Ascending aorta (tissue), 2 donors: ENCODE measurements at places on chromosomes 6 and 20. TPM values are rescaled to one million over a fixed set of nuclear protein-coding genes. Genes with fewer than 3 reads are reported as not detected.

DNA sequence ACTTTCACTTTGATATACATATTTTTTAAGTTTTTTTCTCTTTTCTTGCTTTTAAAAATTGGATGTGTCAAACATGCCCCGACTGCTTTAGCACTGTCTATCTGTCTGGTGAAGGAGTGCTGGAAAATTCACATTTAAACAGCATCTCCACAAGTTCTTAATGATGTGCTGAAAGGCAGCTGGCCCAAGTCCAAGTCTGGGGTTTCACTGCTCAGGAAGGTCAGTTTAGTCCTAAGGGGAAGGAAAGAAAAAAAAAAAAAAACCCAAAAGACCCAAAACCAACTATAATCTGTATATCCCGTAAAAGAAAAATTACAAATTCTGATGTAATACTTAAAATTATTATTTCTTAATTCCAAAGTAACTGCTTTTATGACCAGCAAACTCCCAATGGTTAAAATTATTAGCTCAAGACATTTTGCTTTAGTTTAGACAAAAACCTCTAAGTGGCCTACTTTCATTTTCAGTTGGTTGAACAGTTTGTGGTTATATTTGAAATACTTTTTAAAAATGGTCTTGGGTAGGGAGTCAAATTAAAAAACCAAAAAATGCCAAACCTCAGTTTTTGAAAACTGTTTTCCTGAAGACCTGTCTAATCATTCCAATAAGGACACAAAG lies 79.5 kb upstream of the PREP start:
- no peak overlapping the region for H3K4me3 ChIP-seq
- no peaks in the 10 kb centered on the region for H3K36me3 ChIP-seq
- no peak for DNase-seq
- no peaks in the 10 kb centered on the region for H3K27me3 ChIP-seq

- H3K27ac ChIP-seq: no peak overlapping the region
- no peaks in the 10 kb centered on the region for H3K4me1 ChIP-seq
- no peak overlapping the region for H3K4me3 ChIP-seq
- H3K36me3 ChIP-seq: peaks cover 6% of the 10 kb centered on the region
- no peaks in the 10 kb centered on the region for H3K27me3 ChIP-seq
Observed at GRCh38 chr6:36135053-36135731, 4.9 kb downstream of the MAPK13 start.

Gene MROH8
- total RNA-seq: not detected

Gene GJA10
- total RNA-seq: not detected

- no peak overlapping the region for H3K4me3 ChIP-seq
- no peaks in the 10 kb centered on the region for H3K36me3 ChIP-seq
- no peak for DNase-seq
Observed at GRCh38 chr20:1816384-1817381, 78.5 kb upstream of the SIRPA start.

Gene TGM2
- total RNA-seq: 529 TPM

Gene SPTLC3
- total RNA-seq: 4.6 TPM

DNA sequence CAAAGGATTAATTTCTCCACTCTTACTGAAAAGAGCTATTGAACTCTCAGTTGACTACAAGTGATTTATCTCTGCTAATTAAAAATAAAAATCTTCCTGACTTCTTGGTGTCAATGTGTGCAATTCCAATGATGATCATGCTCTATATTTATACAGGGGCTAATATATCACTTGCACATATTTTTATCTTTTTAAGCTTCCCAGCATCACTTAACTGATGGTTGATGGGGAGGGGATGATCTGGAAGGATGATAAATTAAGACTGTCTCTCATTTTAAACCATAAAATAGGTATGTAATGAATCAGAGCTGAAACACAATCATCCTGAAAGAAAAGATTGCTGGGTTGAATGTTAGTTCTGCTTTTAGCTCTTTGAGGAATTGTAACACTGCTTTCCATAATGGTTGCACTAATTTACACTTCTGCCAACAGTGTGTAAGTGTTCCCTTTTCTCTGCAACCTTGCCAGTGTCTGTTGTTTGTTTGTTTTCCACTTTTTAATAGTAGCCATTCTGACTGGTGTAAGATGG lies 169.6 kb upstream of the ECI2 start:
- no peaks in the 10 kb centered on the region for H3K36me3 ChIP-seq
- H3K4me3 ChIP-seq: no peak overlapping the region
- H3K27ac ChIP-seq: no peak overlapping the region
- no peak for DNase-seq
- no peaks in the 10 kb centered on the region for H3K4me1 ChIP-seq
- no peaks in the 10 kb centered on the region for H3K27me3 ChIP-seq

DNA sequence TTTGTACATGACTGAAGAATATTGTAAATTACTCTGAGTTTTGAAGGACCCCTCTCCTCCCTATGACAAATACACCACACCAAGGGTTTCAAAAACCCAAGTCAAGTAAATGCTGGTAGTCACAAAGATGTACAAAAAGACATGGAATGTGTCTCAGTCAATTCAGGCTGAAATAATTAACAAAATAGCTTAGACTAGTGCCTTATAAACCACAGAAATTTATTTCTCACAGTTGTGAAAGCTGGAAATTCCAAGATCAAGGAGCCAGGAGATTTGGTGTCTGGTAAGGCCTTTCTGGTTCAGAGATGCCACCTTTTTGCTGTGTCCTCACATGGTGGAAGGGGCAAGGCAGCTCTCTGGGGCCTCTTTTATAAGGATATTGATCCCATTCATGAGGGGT lies 202.3 kb upstream of the RIN2 start:
- DNase-seq: no peak
- no peaks in the 10 kb centered on the region for H3K4me1 ChIP-seq
- no peak overlapping the region for H3K4me3 ChIP-seq
- H3K27ac ChIP-seq: no peak overlapping the region
- H3K27me3 ChIP-seq: no peaks in the 10 kb centered on the region
- no peaks in the 10 kb centered on the region for H3K36me3 ChIP-seq

- no peaks in the 10 kb centered on the region for H3K36me3 ChIP-seq
- H3K27me3 ChIP-seq: no peaks in the 10 kb centered on the region
- H3K27ac ChIP-seq: no peak overlapping the region
- no peak overlapping the region for H3K4me3 ChIP-seq
Observed at GRCh38 chr20:6665621-6666355, 101.7 kb upstream of the BMP2 start.

DNA sequence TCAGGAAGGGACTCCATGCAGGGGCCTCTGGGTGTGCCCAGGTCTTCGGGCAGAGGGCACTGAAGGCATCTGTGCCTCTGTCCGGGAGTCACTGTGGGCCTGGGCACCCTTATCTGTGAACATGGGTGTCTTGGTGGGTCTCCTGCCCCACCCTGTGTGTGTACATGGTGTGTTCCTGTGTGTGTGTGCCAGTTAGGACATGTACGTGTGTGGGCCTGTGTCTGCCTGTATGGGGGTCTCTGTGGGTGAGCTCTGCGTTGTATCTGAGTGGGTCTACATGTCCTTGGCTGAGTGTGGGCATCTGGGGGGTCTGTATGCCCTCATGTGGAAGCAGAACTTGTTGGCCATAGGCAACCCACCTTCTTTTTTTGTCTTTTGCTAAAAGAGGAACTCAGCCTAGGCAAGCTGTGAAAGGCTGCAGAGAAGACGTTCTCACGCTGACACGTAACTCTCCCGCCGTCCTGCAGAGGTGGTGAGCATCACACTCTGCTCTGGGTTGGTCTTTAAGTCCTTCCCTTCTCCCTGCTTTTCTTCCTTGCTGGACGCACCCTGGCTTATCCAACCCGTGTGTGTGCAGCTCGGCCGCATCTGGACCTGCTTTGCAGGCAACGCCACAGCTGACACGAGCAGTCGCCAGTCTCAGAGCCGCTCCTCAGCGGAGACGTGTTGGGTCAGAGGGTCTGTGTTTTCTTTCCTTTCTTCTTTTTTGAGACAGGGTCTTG lies 532 bp upstream of the NPBWR2 start:
- no peaks in the 10 kb centered on the region for H3K27me3 ChIP-seq
- no peak overlapping the region for H3K27ac ChIP-seq
- no peaks in the 10 kb centered on the region for H3K36me3 ChIP-seq
- no peak overlapping the region for H3K4me3 ChIP-seq

Gene CASS4
- total RNA-seq: 11.2 TPM

- no peak overlapping the region for H3K4me3 ChIP-seq
- DNase-seq: no peak
- H3K27me3 ChIP-seq: no peaks in the 10 kb centered on the region
Observed at GRCh38 chr6:14948586-14949245, 297.2 kb upstream of the JARID2 start.

- no peaks in the 10 kb centered on the region for H3K27me3 ChIP-seq
- peak overlapping the region; percentile 39 for H3K27ac ChIP-seq
- no peaks in the 10 kb centered on the region for H3K36me3 ChIP-seq
- peak overlapping the region; percentile 99 for H3K4me3 ChIP-seq
- DNase-seq: no peak
Observed at GRCh38 chr20:41617059-41617901, 897 bp downstream of the CHD6 start.

- H3K27me3 ChIP-seq: no peaks in the 10 kb centered on the region
- no peak for DNase-seq
- H3K4me3 ChIP-seq: no peak overlapping the region
- H3K27ac ChIP-seq: no peak overlapping the region
- no peaks in the 10 kb centered on the region for H3K36me3 ChIP-seq
Observed at GRCh38 chr6:136947037-136947436, 24.9 kb downstream of the SLC35D3 start.

GRCh38 chr6:134878136-134878535 lies 71.8 kb downstream of the ALDH8A1 start:
- H3K27ac ChIP-seq: no peak overlapping the region
- H3K4me1 ChIP-seq: no peaks in the 10 kb centered on the region
- no peaks in the 10 kb centered on the region for H3K36me3 ChIP-seq
- no peaks in the 10 kb centered on the region for H3K27me3 ChIP-seq
- no peak for DNase-seq

Gene AURKA
- total RNA-seq: not detected

Gene SIRPA
- total RNA-seq: 72.8 TPM

Gene CSE1L
- 13.6 TPM for total RNA-seq

Gene POU3F2
- total RNA-seq: not detected

DNA sequence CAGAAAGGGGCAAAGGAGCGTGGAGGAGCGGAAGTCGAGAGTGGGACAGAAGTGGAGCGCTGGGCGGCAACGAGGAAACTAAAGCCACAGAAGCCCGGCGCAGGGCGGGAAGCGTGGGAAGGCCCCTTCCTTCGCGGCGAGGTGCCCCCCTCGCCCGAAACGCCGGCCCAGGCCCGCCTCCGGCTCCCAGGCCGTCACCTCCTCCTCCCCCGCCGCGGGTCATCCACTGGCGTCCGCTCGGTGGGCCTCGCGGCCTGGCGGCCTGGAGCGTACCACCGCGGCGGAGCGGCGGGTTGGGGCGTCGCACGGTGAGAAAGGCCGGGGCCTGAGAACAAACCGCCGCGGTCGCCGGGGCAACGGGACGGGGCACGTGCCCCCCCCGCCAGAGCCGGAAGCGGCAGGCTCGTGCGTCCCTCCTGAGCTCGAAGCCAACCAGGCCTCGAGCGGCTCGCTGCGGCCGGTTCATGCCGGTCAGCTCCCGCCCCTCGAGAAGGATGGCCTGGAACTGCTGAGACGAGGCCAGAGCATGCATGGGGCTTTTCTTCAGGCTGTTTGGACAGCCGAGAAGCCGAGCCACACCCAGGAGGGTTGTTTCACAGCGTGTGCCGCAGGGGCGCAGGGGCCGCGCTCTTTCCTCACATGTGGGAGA lies at the start of gene TCP11:
TSS of gene TCP11 (minus strand) at position 333 of the 649 bp plus-strand sequence. CDS start 469 bp downstream, outside the sequence.
- H3K27ac ChIP-seq: no peak within 1 kb of the TSS
- H3K4me1 ChIP-seq: no peaks in the 10 kb centered on the region
- no peaks in the 10 kb centered on the region for H3K27me3 ChIP-seq
- H3K4me3 ChIP-seq: peak within 1 kb of the TSS; percentile 36
- no peak for DNase-seq
- no peaks in the 10 kb centered on the region for H3K36me3 ChIP-seq

Gene GGTLC1
- not detected for total RNA-seq

DNA sequence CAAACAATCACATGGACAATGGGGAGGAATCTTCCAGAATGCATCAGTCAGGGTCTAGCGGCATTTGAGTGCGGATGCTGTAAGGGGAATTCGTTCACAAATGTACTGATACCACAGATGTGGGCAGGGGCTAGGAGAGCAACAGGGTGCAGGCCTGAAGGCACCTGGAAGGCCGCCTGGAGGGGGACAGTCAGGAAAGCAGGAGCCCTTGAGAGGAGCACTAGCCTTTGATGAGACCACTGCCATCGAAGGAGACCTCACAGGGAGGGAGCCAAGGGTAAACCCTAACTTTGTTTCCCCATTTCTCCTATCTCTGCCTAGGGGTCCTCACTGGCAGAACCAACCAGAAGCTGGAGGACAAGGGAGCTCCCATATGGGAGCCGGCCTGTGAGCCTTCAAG lies 38.2 kb downstream of the MYB start:
- DNase-seq: no peak
- H3K4me3 ChIP-seq: no peak overlapping the region
- no peaks in the 10 kb centered on the region for H3K36me3 ChIP-seq
- no peaks in the 10 kb centered on the region for H3K27me3 ChIP-seq
- H3K27ac ChIP-seq: no peak overlapping the region

DNA sequence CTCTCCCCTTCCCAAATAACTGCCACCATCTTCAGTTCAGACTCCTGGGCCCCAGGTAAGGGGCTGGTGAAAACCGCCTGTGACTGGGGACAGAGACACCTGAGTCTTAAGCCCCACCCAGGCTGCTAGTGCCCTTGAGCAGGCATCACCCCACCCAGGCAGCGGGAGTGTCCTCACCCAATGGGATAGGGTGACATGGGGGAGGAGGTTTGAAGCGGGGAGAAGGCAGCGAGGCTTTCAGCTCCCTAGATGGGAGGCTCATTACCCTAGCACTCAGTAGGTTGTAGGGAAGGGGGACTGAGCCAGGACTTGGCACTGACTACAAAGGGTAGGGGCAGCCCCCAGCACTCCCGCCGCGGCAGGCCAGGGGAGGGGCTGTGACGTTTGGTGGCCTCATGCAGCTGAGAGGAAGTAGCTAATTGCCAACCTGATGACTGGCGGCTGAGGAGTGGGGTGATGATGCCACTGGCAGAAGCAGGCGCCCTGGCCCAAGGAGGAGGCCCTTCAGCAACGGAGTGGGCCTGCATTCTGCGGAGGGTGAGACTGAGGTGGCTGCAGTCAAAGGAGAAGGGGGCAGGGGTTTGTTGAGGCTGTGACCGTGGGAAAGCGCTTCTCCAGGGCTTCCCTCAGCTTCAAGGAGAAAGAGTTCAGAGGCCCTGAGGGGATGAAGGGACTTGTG lies 126.9 kb downstream of the MRPL14 start:
- H3K36me3 ChIP-seq: no peaks in the 10 kb centered on the region
- DNase-seq: no peak
- H3K27ac ChIP-seq: no peak overlapping the region
- peaks cover 4% of the 10 kb centered on the region for H3K4me1 ChIP-seq

DNA sequence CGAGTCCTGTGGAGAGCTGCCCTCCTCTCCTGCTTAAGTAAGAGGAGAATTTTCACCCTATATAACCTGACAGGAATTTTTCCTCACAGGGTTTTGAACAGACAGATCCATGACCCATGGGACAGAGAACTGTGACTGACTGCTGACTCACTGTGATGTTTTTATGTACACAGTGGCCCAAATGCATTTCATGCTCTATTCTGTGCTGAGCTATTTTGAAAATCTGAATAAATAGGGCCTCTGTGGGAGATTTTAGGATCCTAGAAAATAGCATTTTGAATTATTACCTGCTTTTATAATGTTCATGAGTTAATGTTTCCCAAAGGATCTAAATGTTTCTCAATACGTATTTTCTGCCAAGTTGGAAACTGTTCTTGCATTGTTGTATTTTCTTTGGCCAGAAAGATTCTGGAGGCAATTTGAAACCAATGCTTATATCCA lies 577.4 kb downstream of the HTR1B start:
- no peaks in the 10 kb centered on the region for H3K36me3 ChIP-seq
- H3K27me3 ChIP-seq: no peaks in the 10 kb centered on the region
- H3K4me1 ChIP-seq: no peaks in the 10 kb centered on the region
- no peak overlapping the region for H3K4me3 ChIP-seq
- peak overlapping the region; percentile 1 for H3K27ac ChIP-seq
- no peak for DNase-seq

- H3K27ac ChIP-seq: no peak overlapping the region
- H3K36me3 ChIP-seq: no peaks in the 10 kb centered on the region
- no peak for DNase-seq
- H3K27me3 ChIP-seq: no peaks in the 10 kb centered on the region
- no peaks in the 10 kb centered on the region for H3K4me1 ChIP-seq
Observed at GRCh38 chr6:145245119-145245518, 490.2 kb downstream of the EPM2A start.
